ENCODE measurements at places on chromosomes 4 and X.

DNA sequence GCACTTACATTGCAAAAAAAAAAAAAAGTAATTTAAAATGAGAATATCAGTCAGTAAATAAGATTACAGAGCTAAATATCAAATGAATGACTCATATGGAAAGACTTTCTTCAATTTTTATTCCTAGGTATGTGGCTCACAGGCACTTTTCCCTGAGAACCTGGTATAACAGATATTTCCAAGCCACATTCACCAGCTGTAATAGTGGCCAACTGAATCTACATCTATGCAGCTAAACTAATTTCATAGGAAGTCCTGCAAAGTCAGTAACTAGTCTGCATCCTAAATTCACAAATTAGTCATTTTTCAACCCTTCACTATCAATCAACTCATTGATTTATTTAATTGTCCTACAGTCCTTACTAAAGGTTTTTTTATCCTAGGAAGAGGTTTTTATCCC is 5.6 kb downstream of the PDE5A start:
- H3K27me3 ChIP-seq, result no peaks in the 10 kb centered on the region
- DNase-seq, result no peak
- H3K27ac ChIP-seq, result no peak overlapping the region
- peaks cover 5% of the 10 kb centered on the region for H3K4me1 ChIP-seq
- no peaks in the 10 kb centered on the region for H3K36me3 ChIP-seq

DNA sequence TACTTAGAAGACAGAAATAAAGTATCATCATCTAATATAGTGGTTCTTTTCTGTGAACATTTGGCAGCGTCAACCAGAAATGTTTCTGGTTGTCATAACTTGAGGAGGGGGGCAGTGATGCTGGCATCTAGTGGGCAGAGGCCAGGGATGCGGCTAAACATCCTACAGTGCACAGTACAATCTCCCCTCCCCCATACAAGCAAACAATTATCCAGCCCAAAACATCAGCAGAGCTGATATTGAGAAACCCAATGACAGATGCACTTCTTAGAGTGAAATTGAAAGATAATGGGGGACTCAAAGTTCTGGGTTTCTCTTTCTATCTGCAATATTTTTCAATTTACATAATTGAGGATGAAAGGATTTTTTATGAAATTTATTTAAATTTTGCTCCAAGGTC is 1.9 kb upstream of the EIF1AX start:
- peaks cover 18% of the 10 kb centered on the region for H3K4me1 ChIP-seq
- H3K27me3 ChIP-seq, result no peaks in the 10 kb centered on the region
- H3K36me3 ChIP-seq, result no peaks in the 10 kb centered on the region
- no peak for DNase-seq
- H3K4me3 ChIP-seq, result no peak overlapping the region

- no peaks in the 10 kb centered on the region for H3K4me1 ChIP-seq
- H3K4me3 ChIP-seq, result no peak overlapping the region
- H3K27me3 ChIP-seq, result no peaks in the 10 kb centered on the region
- no peaks in the 10 kb centered on the region for H3K36me3 ChIP-seq
These were observed 188.0 kb upstream of the PACRGL start for GRCh38 chr4:20512033-20512792.

DNA sequence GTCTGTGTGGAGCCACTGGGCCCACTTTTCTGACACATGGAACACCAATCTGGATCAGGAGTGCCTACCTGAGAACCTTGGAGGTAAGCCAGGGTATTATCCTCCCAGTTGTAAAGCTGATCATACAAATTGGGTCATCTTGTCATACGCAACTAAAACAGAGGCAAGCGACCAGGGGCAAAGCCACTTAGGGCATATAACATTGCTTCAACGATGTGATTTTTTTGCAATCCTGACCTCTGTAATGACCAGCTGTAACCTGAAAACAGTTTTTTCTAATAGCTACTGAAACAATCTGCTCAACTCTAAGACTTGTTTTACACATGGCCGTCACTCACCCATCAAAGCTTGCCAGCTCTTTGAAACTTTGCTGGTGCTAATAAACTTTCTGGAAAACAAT is 261.5 kb upstream of the AGTR2 start:
- H3K4me3 ChIP-seq, result no peak overlapping the region
- no peak overlapping the region for H3K27ac ChIP-seq
- H3K4me1 ChIP-seq, result no peaks in the 10 kb centered on the region
- no peak for DNase-seq

DNA sequence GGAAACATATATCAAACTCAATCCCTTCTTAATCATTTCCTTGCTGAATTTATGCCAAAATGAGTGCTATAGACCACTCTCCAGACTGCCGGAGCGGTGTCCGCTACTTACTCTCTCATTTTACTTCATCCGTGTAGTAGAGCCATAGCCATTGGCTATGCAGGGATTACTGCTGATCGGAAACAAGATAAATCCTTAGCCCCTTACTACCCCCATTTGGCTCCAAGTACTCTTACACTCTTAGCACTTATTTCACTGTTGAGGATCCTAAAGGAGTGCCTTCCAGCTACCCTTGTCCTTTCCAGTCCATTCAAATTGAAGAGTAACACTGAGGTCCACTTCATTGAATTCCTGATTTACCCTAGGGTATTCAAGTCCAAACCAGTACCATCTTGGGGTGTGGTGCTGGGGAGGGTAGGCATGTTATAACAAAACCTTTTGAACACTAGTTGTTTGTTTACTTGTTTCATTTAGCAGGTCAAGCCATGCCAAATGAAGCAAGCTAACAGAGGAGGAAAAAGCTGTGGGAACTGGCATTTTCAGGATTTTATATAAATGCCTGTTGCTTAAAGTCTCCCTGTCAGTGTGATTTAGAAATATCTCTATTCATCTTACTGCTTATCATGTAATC is 715.1 kb downstream of the FSTL5 start:
- H3K36me3 ChIP-seq, result no peaks in the 10 kb centered on the region
- H3K27ac ChIP-seq, result no peak overlapping the region
- DNase-seq, result no peak

GRCh38 chr4:152643153-152644035 is 36.4 kb downstream of the TMEM154 start:
- no peak for DNase-seq
- no peak overlapping the region for H3K4me3 ChIP-seq
- H3K27ac ChIP-seq, result peak overlapping the region; percentile 30

- no peak overlapping the region for H3K4me3 ChIP-seq
- H3K27me3 ChIP-seq, result no peaks in the 10 kb centered on the region
- DNase-seq, result no peak
- peaks cover 4% of the 10 kb centered on the region for H3K36me3 ChIP-seq
These were observed 6.3 kb downstream of the EXOC1 start for GRCh38 chr4:55859711-55860110.

DNA sequence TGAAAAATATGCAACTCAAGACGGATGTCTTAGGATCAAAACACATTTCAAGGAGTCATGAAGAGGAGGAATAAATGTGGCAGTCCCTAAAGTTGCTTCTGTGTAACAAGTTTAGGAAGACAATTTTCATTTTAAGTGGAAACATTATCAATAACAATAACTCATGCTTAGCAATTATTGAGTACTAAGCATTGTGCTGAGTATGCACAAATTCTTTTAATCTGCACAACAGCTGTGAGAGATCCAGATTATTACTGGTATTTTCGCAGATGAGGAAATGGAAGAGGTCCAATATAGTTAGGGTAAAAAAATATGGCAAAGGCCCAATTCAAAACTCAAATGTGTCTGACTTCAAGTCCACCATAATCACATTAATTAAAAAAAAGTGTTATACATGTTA is 2.9 kb upstream of the TEX13B start:
- no peak overlapping the region for H3K4me3 ChIP-seq
- H3K27ac ChIP-seq, result no peak overlapping the region
- H3K4me1 ChIP-seq, result no peaks in the 10 kb centered on the region

DNA sequence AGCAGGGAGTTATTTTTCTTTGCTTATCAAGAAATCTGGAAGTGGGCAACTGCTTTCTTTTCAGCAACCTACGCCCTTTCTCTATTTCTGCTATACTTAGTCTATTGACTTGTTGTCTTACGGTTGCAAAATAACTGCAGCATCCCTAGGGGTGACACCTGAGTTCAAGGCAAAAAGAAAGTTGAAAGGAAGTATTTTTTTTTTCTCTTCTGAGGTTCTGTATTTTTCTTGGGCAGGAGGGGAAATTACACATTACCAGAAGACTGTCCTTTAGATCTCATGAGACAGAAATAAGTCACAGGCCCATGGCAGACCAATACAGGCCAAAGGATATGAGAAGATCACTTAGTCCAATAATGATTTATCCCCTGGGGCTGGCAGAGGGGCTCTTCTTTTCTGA is 204.7 kb upstream of the CASK start:
- H3K4me1 ChIP-seq, result peaks cover 27% of the 10 kb centered on the region
- no peaks in the 10 kb centered on the region for H3K27me3 ChIP-seq
- no peak for DNase-seq
- H3K27ac ChIP-seq, result no peak overlapping the region

DNA sequence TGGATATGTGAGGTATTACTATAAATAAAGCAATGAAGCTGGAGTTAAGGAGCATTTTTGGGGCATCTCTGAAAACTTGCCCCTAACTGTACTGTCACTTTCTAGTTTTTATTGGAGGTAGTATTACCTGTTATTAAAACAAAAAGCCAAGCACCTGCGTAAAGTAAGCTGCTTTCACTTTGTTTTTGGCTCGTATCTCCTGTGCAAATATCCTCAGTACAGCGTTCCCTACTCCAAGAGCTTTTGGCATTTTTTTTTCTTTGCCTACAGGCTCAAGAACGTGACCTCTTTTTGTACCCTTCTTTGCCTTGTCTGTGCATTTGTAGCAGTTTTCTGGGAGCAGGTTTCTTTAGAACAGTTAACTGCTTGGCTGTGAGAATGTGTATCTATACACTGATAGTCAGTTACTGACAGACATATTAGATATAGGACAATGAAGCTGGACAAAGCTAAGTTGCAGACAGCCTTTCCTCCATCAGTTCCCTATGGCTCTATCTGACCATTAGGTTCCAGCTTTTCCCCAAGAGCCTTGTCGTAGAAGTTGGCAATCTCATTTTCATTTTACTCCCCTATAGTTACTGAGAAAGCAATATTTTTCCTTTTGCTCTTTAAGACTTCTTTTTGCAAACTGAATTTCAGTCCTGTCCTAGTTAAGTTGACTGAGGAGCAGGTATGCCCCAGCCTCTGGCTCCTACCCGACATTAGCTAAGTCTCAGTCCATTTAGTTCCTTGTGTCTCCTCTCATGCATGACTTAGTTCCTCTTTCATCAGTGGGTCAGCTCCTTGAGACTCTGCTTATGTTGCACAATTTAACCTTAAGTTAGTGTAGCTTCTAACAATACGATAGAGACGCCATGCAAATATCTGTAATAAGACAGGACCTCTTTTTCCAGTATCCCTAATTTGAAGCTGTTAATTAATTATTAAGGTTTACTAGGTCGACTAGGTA is 71.5 kb upstream of the HPRT1 start:
- no peak for DNase-seq
- no peaks in the 10 kb centered on the region for H3K4me1 ChIP-seq
- no peak overlapping the region for H3K4me3 ChIP-seq
- H3K27ac ChIP-seq, result no peak overlapping the region
- H3K27me3 ChIP-seq, result no peaks in the 10 kb centered on the region

GRCh38 chrX:49042581-49043219 is 457 bp downstream of the TFE3 start:
- peak; percentile 25 for DNase-seq
- peak overlapping the region; percentile 56 for H3K4me3 ChIP-seq
- H3K36me3 ChIP-seq, result peaks cover 3% of the 10 kb centered on the region
- H3K4me1 ChIP-seq, result peaks cover 11% of the 10 kb centered on the region

DNA sequence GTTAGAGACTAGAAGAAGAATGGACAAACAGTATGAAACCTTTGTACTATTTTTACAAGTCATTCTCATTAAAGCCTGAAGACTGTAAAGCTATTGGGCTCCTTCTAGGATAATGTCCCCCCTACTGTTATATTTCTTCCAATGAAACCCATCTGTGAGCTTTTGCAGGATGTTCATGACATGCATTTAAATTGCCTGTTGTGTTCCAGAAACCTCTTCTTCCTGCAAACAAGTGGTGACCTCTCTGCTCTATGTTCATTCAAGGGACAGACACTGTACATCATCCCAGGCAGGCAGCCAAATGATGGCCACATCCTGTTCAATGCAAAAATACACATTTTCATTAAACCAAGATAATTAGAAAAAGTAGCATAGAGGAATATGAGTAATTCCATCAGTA is 128.0 kb downstream of the C4orf33 start:
- no peak overlapping the region for H3K4me3 ChIP-seq
- no peak for DNase-seq

GRCh38 chr4:176745902-176746301 is 46.8 kb downstream of the VEGFC start:
- no peaks in the 10 kb centered on the region for H3K4me1 ChIP-seq
- no peak for DNase-seq
- H3K4me3 ChIP-seq, result no peak overlapping the region
- H3K27ac ChIP-seq, result no peak overlapping the region

DNA sequence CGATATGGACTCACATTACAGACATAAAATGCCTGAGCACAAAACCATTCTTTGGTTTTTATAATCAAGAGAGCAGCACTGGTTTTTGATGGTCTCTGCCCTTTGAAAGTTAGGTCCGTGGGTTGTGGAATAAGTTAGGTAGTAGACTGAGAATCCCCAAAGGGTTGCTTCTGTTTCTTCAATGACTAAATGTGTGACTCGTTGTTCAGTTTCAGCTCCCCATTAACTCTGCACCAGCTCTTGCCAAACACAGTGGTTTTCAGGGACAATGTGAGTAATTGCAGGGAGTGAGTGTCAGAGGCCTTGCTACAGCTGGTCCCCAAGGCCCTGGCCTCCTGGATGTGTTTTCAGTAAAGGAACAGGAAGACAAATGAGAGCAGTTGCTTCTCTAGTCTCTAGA is 24.8 kb downstream of the SMIM20 start:
- H3K27me3 ChIP-seq, result no peaks in the 10 kb centered on the region
- no peaks in the 10 kb centered on the region for H3K36me3 ChIP-seq
- no peaks in the 10 kb centered on the region for H3K4me1 ChIP-seq
- no peak for DNase-seq

- DNase-seq, result no peak
- H3K27ac ChIP-seq, result no peak overlapping the region
- H3K4me3 ChIP-seq, result no peak overlapping the region
- H3K36me3 ChIP-seq, result no peaks in the 10 kb centered on the region
These were observed 856.7 kb upstream of the PRKX start for GRCh38 chrX:4570151-4570550.

GRCh38 chr4:139676365-139676764 is 10.7 kb downstream of the MGST2 start:
- no peaks in the 10 kb centered on the region for H3K27me3 ChIP-seq
- no peaks in the 10 kb centered on the region for H3K4me1 ChIP-seq
- no peak for DNase-seq

GRCh38 chrX:41435708-41436107 is 11.4 kb upstream of the NYX start:
- no peaks in the 10 kb centered on the region for H3K4me1 ChIP-seq
- no peak overlapping the region for H3K27ac ChIP-seq
- DNase-seq, result no peak
- no peaks in the 10 kb centered on the region for H3K36me3 ChIP-seq

Measured in CD8-positive, alpha-beta memory T cell (primary cell).